ENCODE measurements at places on chromosomes 3 and 15. TPM values are rescaled to one million over a fixed set of nuclear protein-coding genes. Genes with fewer than 3 reads are reported as not detected.

GRCh38 chr3:29924783-29925561, 644.1 kb downstream of the RBMS3 start:
- no peak for DNase-seq

Gene ENTPD3
- 5.5 TPM for total RNA-seq

- DNase-seq, result no peak
Observed at GRCh38 chr3:189517981-189518380, 113.2 kb upstream of the TP63 start.

DNA sequence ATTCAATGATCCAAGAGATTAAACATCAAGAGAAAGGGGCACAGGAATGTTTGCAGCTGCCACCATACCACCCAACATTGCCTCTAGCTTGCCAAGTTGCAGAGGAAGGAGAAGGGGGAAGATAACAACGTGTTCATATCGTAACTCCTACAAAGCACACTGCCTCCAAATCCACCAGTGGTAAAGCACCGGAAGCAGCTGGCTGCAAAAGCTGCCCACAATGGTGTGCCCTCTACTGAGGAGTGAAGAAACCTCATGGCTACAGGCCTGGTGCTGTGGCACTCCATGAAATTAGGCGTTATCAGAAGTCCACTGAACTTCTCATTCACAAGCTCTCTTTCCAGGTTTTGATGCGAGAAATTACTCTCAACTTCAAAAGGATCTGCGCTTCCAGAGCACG, 263.9 kb upstream of the STT3B start:
- DNase-seq, result no peak

DNA sequence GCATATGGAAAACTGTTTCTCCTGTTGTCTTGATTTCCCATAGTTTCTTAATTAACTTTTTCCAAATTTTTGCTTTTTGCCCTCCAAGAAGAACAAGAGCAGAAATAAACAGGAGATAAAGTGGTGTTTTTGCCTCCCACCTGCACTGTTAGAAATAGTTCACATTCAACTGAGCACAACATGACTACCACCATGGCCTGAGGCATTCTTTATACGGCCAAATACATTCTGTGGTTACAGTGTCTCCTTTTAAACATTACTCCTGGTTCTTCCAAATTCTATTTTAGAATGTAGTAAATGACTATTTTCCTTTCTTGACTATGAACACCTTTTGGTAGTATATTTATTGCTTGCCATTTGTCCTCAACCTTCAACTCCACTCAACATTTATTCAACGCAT, 98.5 kb downstream of the LARS2 start:
- no peak for DNase-seq

DNA sequence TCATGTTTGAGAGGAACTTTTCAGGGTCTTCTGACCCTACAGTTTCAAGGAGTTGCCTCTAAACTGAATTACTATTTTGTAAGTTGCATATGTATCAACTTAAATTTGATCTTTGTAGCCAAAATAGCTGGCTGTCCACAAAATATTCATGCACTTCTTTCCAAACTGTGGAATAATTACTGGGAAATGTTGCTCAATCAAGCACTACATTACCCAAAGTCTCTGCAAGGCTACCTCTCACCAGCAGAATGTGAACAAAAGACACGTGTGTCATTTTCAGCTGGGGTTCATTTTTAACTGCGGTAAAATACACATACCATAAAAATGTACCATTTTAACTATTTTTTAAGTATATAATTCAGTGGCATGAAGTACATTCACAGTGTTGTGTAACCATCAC, 320.4 kb downstream of the CTNNB1 start:
- DNase-seq, result no peak

Gene DUOX2
- total RNA-seq, result 3.1 TPM

All from mucosa of descending colon (tissue), 3 donors.